Femur (tissue), 1 donor: ENCODE measurements at places on chromosomes 5 and 9.

DNA sequence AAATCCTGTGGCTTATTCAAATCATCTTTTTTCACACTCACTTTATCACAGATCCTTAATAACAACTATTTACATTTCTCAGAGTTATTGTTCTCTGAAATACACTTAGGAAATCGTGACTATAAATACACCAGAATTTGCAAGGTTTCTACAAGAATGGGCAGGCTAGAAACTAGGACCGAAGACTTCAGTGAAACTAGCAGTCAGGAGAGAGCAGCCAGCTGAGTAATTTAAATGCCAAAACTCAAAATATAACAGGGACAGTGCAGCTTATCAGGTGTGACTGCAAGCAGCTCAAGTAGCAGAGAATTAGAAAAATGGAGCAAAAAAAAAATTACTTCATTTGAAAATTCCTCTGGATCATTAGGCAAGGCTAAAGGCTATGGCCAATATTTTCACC is 719.3 kb upstream of the ZNF608 start:
- no peak for DNase-seq

- DNase-seq, result no peak
Observed at GRCh38 chr5:91438871-91439270, 55.8 kb upstream of the ARRDC3 start.

- DNase-seq, result no peak
Observed at GRCh38 chr5:31763424-31763823, 124.5 kb downstream of the PDZD2 start.

- no peak for DNase-seq
Observed at GRCh38 chr5:157972579-157972978, 113.6 kb upstream of the CLINT1 start.

DNA sequence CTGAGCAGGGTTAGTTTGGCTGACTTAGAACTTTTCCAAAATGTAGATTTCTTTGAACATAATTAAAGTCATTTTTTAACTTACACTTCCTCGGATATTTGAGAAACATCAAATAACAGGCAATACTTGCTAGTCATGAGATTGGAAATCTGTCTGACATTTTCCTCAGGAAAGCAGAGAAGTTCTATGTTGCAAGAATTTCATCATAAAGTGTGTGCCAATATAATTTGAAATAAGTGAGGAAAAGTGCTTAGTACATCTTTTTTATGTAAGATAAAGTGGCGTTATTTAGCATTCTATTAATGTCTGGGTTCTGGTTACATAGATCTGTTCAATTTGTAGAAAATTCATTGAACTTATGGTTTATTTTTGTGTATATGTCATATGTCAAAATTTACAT is 48.7 kb upstream of the C5orf47 start:
- no peak for DNase-seq

GRCh38 chr5:144436007-144436406 is 265.3 kb downstream of the KCTD16 start:
- DNase-seq, result no peak

GRCh38 chr9:107732781-107733522 is 243.4 kb upstream of the KLF4 start:
- DNase-seq, result peak; percentile 63

- no peak for DNase-seq
Observed at GRCh38 chr5:136285096-136285855, 80.1 kb downstream of the TRPC7 start.

GRCh38 chr5:1037671-1038416 is 29.2 kb downstream of the NKD2 start:
- no peak for DNase-seq

GRCh38 chr9:1128046-1128445 is 77.9 kb downstream of the DMRT2 start:
- DNase-seq, result no peak

DNA sequence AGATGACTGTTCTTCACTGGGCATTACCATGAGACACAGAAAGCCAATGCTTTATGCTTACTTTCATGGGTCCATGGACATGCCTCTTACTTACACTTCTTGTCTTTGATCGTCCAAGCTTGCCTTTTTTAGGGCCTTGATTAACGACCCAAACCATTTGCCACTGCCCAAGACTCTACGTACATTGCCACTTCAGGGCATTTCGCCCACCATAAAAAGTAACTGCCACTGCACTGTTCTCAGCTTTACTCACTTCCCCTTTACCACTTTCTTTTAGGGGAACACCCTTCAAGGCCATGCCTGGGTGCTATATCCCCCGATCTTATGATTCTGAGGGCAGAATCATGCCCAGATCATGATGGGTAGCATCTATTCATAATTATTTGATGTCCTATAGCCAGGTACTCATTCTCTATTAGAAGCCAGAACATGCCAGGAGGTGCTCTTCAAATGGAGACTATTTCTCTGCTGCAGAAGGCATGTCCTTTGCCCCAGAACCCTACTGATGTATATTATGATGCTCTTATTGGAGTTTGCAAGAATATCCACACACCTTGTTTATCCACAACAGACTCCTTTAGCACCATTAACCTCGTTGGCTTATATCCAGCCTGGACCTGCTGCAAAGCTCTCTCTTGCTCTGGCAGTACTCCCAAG is 64.1 kb upstream of the RAD23B start:
- DNase-seq, result no peak

- no peak for DNase-seq
Observed at GRCh38 chr5:176296-176823, 14.9 kb upstream of the LRRC14B start.

- DNase-seq, result no peak
Observed at GRCh38 chr5:78269088-78269703, 25.3 kb downstream of the AP3B1 start.

- DNase-seq, result no peak
Observed at GRCh38 chr5:72328172-72328571, 8.0 kb downstream of the PTCD2 start.

DNA sequence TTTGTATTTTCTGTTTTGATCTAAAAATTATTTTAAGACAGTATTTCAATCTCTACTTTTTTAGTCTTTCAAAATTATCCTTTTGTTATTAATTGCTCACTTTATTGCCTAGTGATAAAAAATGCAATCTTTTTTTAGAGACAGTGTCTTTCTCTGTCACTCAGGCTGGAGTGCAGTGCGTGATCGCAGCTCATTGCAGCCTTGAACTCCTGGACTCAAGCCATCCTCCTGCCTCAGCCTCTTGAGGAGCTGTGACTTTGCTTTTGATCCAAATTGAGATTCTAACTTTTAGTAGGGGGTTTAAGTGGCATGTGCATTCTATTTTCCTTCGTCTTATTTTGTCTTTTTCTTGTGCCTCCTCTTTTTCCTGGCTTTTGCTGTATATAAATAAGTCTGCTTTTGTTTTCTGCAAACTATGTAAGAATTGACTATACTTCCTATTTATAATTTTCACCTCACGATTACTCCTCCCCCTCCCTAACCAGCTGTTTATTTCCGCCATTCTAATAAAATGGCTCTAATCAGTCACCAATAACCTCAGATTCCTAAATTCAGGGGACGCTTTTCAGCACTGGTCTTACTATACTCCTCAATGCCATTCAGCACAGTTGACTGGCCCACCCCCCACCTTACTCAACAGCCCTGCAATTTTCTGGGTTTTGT is 32.3 kb downstream of the KLF9 start:
- DNase-seq, result no peak

DNA sequence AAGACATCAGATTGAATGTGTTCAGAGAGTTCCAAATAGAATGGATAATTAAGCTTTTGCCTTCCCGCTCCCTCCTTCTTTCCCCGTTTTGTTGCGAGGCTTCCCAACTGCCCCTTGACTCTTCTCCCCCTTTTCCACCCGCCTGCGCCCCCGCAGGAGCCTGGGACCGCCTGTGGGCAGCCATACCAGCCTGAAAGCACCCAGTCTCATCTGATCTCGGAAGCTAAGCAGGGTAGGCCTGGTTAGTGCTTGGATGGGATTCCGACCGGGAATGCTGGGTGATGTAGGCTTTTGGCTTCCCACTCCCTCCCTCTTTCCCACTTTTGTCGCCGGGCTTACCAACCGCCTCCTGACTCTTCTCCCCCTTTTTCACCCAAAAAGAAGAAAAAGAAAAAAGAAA is 6.8 kb upstream of the HSD17B4 start:
- DNase-seq, result no peak

GRCh38 chr5:96408841-96409538 is 24.1 kb downstream of the PCSK1 start:
- DNase-seq, result no peak

DNA sequence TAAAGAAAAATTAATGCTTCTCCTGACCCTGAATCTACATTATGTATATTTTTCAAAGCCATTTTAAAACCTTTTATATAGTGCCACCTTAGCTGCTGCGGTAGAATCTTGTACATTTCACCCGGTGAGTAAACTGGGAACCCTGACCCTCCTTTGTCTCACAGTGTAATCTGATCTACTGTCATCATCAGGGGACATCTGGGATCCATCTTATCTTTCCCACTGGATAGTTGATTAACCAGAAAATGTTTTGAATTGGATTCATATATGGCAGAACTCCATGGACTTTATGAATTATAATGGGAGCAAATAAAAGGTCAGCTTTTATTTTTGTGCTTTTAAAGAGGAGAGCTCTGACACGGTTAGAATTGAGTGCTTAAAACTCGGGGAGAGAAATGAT is 95.0 kb downstream of the ADAMTSL1 start:
- DNase-seq, result no peak

DNA sequence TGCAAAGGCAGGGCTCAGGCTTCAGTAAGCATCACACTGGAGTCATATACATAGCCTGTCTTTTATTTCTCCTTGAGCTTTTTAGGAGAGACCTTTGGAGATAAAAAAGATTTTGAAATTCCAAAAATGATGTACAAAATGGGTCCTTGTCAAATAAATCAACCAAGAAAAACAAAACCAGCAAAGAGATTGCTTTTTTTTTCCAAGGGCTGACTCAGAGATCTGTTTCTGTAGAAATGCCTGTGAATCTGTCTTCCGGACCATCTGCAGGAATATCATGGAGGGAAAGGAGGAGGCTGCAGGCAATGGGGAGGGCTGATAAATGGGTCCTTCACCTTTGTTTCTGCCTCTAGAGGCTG is 77.4 kb downstream of the SLIT3 start:
- DNase-seq, result no peak

- no peak for DNase-seq
Observed at GRCh38 chr5:22070186-22070728, 782.9 kb downstream of the CDH12 start.

DNA sequence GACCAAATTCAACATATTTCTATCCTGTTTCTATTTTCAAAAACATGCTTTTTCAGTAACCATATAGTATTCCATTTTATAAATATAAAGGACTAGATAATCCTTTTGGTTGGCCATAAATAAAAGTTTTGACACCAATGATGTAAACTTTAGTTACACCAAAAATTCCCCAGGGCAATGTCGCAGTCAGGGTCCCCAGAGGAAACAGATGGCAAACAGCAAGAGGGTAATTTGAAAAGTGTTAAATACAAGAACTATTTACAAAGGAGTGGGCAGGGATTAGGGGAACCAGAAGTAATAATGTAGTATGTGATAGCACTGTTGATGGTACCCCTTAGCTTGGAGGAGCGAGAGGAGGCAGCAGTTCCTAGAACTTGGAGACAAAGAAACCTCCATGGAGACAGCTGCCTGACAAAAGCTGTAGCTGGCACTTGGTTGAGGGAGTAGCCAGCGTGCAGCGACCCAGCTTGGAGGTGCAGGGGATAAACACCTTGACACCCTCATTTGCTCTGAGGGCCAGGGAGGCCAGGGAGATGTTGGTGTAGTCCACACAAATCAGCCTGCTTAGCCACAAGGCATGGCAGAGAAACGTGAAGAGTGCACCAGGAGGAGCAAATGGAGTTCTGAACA is 18.3 kb upstream of the MSANTD3 start:
- DNase-seq, result no peak

DNA sequence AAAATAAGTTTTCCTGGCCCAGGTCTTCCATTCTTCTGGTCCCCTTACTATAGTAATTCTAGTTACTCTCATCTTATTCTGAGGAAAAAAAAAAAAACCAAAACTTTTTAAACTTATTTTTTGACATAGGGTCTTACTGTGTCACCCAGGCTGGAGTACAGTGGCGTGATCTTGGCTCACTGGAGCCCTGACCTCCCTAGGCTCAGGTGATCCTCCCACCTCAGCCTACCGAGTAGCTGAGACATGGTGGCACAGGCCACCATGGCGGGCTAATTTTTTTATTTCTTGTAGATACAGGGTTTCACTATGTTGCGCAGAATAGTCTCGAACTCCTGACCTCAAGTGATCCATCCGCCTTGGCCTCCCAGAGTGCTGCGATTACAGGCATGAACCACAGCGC is 38.4 kb downstream of the SNAPC3 start:
- no peak for DNase-seq

- DNase-seq, result no peak
Observed at GRCh38 chr9:2024888-2025782, 10.0 kb downstream of the SMARCA2 start.

DNA sequence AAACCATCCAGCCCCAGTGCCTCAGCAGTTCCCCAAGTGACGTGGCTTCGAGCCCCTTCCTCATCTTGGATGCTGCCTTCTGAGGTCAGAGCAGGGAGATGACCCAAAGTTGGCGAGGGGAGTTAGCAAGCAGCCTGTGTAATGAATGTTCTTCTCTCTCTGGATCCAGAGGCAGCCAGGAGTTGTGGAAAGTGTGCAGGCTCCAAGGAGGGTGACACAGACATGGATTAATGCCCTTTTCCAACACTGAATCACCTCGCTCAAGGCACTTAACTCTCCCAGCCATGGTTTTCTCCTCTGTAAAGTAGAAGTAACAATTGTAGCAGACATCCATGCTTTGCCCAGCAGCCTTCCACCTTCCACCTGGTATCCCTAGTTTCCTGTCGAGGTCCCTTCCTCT is 64.6 kb upstream of the HAND1 start:
- no peak for DNase-seq

- no peak for DNase-seq
Observed at GRCh38 chr5:141716009-141716408, 34.0 kb upstream of the ARAP3 start.

DNA sequence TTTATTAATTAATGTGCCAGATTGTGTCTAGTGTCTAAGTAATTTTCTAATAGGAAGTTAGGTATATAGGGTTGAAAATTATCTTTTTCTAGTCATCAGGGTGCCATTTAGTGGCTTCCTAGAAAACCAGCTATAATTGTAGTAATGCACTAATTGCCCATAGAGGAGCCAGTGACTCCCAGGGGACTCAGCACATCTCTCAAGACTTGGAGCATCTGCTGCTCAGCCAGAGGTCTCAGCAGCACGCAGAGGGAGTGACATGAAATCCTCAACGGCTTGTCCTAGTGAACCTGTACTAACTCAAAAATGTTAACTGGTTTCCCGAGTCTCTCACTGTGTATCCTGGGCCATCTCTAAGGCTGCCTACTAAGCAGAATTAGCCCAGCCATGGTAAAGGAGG is 78.2 kb upstream of the MAN2A1 start:
- DNase-seq, result no peak
